ENCODE measurements at places on chromosomes 4 and X. TPM values are rescaled to one million over a fixed set of nuclear protein-coding genes. Genes with fewer than 3 reads are reported as not detected.

Gene SLC49A3
- total RNA-seq: 32.9 TPM

DNA sequence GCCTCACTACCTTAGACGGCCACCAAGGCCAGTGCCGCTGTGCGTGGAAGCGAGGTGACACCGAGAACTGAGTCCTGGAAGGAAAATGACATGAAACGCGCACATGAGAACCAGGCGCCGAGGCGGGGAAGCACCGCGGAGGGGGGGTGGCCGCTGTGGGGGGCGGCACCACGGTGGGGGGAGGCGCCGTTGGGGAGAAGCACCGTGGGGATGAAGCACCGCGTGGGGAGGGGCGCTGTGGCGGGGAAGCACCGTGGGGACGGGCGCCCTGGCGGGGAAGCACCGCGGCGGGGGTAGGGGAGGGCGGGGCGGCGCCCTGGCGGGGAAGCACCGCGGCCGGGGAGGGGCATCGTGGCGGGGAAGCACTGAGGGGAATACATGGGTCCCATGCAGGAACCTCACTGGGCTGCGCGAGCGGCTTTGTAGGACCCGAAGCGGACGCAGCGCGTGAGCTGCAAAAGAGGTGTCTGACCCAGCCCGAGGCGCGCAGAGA lies 28.0 kb downstream of the PPP2R3B start:
- peak; percentile 59 for DNase-seq
- H3K27ac ChIP-seq: no peak overlapping the region
- no peaks in the 10 kb centered on the region for H3K4me1 ChIP-seq
- no peak overlapping the region for H3K4me3 ChIP-seq

Gene BCOR
- 26.1 TPM for total RNA-seq

DNA sequence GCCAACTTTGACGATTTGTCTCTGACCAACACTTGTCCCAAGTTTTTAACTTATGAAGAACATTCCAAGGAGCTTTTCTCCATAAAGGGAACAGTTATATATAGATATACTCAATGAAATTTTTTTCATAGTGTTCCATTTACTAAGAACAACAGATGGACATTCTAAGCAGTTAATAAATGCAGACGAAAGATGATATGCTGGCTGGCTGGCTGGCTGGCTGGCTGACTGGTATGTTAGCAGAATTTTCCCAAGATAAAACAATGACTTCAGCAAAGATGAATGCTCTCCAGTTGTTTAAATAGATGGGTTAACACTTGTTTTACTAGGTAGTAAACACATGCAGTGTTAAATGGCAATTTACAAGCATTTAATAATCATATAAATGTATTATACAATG lies 62.2 kb downstream of the SPANXN3 start:
- H3K27ac ChIP-seq: no peak overlapping the region
- no peaks in the 10 kb centered on the region for H3K27me3 ChIP-seq
- no peaks in the 10 kb centered on the region for H3K4me1 ChIP-seq
- H3K36me3 ChIP-seq: no peaks in the 10 kb centered on the region

GRCh38 chr4:176123710-176124407 lies 58.2 kb downstream of the WDR17 start:
- H3K27ac ChIP-seq: no peak overlapping the region
- no peaks in the 10 kb centered on the region for H3K27me3 ChIP-seq
- no peaks in the 10 kb centered on the region for H3K4me1 ChIP-seq
- no peak for DNase-seq
- no peaks in the 10 kb centered on the region for H3K36me3 ChIP-seq
- no peak overlapping the region for H3K4me3 ChIP-seq

- peak; percentile 58 for DNase-seq
- H3K36me3 ChIP-seq: no peaks in the 10 kb centered on the region
- no peaks in the 10 kb centered on the region for H3K27me3 ChIP-seq
- H3K27ac ChIP-seq: peak overlapping the region; percentile 60
These were observed 5.2 kb upstream of the TCEANC start for GRCh38 chrX:13647709-13648212.

DNA sequence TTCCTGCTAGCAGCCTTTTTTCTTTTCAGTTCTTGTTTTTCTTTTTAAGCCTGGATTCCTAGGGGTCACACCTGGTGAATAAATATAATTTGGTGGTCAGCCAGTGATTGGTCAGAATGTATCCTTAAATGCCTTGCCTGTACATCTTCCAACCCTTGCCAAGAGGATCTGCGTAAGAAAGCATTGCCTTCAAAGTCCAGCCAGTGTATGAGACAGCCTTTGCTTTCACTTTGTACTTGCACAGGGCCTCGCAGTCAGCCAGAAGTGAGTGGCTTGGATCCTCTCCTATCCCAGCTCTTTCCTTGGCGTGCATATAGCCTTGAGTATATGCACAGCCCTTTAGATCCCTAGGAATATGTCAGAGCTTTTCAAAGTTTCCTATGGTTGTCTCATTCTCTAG lies 22.2 kb downstream of the KANTR start:
- H3K4me1 ChIP-seq: no peaks in the 10 kb centered on the region
- no peaks in the 10 kb centered on the region for H3K36me3 ChIP-seq
- H3K27me3 ChIP-seq: no peaks in the 10 kb centered on the region
- no peak overlapping the region for H3K27ac ChIP-seq
- H3K4me3 ChIP-seq: no peak overlapping the region
- no peak for DNase-seq

DNA sequence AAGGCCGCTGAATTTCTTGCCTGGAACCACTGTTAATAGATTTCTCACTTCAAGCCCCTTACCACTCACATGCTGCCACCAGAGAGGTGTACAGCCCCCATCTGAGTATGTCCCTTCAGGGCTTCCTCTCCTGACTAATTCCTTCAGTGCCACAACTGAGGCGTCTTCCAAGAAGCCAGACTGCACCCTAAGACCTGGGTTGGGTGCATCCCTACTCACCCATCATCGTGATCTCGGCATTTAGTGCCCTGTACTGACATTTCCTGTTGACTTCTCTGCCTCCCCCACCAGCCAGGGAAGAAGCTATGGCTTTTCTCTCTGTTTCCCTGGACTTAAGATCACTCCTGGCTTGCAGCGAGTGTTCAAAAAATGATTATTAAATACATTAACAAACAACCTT lies 40.4 kb upstream of the MAP3K15 start:
- H3K4me3 ChIP-seq: no peak overlapping the region
- no peaks in the 10 kb centered on the region for H3K36me3 ChIP-seq
- H3K27ac ChIP-seq: no peak overlapping the region
- no peak for DNase-seq
- no peaks in the 10 kb centered on the region for H3K4me1 ChIP-seq
- no peaks in the 10 kb centered on the region for H3K27me3 ChIP-seq

Gene LRIT3
- 0.14 TPM for total RNA-seq

DNA sequence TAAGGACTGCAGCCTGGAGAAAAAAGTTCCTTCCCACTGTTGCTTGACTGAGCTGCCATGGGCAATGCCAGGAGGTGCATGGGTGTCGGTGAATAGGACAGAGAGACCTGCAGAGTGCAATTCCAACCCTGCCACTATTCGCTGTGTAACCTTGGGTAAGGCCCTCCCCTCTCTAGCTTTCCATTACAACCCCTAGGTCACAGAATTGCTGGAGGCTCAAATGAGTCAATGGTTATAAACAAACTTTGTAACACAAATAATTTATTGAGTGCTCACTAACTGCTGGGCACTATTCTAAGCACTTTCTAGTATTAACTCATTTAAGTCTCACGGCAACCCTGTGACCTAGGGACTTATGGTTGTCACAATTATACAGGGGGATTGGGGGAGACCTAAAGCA lies 37.8 kb downstream of the PJA1 start:
- no peaks in the 10 kb centered on the region for H3K36me3 ChIP-seq
- H3K4me3 ChIP-seq: no peak overlapping the region
- H3K27me3 ChIP-seq: no peaks in the 10 kb centered on the region
- DNase-seq: no peak

Gene ENPEP
- 7.5 TPM for total RNA-seq

Gene PAK3
- total RNA-seq: 1.4 TPM

DNA sequence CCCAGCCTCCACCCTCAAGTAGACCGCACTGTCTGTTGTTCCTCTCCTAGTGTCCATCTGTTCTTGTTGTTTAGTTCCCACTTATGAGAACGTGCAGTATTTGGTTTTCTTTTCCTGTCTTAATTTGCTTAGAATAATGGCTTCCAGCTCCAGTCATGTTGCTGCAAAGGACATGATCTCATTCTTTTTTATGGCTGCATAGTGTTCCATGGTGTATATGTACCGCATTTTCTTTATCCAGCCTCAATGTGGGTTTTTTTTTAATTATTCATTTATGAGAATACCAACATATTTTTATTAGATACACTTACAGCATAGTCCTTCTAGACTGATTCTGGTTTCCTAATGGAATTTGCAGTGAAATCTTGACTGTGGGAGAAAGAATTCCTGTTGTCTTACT lies 1.3 kb downstream of the VMA21 start:
- no peaks in the 10 kb centered on the region for H3K36me3 ChIP-seq
- no peaks in the 10 kb centered on the region for H3K4me1 ChIP-seq
- H3K4me3 ChIP-seq: peak overlapping the region; percentile 68
- DNase-seq: no peak
- no peak overlapping the region for H3K27ac ChIP-seq

- H3K4me1 ChIP-seq: no peaks in the 10 kb centered on the region
- H3K36me3 ChIP-seq: no peaks in the 10 kb centered on the region
- no peak for DNase-seq
- no peak overlapping the region for H3K27ac ChIP-seq
- H3K4me3 ChIP-seq: no peak overlapping the region
These were observed 954.3 kb downstream of the PCDH7 start for GRCh38 chr4:31674313-31674947.

GRCh38 chr4:29853833-29854232 lies 866.3 kb upstream of the PCDH7 start:
- no peak overlapping the region for H3K27ac ChIP-seq
- H3K27me3 ChIP-seq: no peaks in the 10 kb centered on the region
- DNase-seq: no peak
- no peaks in the 10 kb centered on the region for H3K36me3 ChIP-seq
- H3K4me3 ChIP-seq: no peak overlapping the region
